ENCODE measurements at places on chromosomes 11 and 22.

GRCh38 chr11:83039566-83039965, 32.1 kb downstream of the RAB30 start:
- no peak for DNase-seq

- no peak for DNase-seq
Observed at GRCh38 chr11:8206251-8207079, 37.6 kb upstream of the RIC3 start.

GRCh38 chr11:569158-569885, 6.9 kb upstream of the PHRF1 start:
- no peak for DNase-seq

DNA sequence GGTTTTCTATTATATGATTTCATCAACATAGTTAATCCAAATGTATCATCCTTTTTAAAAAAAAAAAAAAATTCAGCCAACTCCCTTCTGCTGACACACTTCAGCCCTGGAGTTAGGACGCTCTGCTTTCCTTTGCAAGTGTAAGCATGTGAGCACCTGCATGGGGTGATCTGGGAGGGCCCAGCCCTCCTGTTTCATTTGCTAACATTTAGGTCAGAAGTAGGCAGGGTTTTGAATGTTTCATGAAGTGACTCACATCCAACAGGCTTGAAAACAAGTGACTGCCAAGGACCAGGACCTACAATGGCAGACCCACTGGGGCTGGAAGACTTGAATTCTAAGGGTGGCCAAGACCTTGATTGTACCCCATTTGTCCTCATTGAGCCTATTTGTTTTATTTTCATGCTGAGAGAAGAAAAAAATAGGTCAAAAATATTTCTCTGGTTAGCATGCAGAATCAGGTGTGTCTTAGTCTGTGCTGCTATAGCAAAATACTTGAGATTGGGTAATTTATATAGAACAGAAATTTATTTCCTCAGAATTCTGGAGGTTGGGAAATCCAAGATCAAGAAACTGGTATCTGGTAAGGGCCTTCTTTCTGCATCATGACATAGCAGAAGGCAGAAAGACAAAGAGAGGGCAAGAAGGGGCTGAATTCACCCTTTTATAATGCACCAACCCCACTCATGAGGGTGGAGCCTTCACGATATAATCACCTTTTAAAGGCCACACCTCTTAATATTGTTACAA, 137.6 kb downstream of the CD44 start:
- DNase-seq, result no peak
